Stimulated activated CD8-positive, alpha-beta memory T cell treated with anti-CD3 and anti-CD28 coated beads, Interleukin-15, amount 100 ng/mL, for 24 hours (primary cell): ENCODE measurements at places on chromosomes 6 and 20.

GRCh38 chr6:24673625-24674024 is 6.7 kb downstream of the ACOT13 start:
- DNase-seq, result no peak

- DNase-seq, result no peak
These were observed 157.9 kb downstream of the BTBD9 start for GRCh38 chr6:38481851-38482250.

GRCh38 chr20:32064667-32065066 is 12.6 kb downstream of the HCK start:
- DNase-seq, result no peak

DNA sequence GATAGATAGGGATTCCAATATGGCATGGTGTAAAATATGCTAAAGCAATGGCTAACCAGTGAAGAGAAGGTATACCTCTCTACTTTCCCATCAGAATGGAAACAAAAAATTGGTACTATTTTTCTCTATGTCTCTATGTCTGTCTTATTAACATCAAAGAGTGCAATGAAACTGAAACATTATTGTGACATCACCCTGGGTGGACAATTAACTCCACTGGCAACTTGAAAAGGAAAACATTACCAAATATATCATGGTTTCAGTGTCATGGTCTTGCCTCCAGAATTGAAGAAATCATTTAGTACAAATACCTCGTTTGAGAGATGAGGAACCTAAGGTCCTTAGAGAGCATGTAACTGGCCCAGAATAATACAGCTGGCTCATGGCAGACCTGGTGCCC is 1132.5 kb upstream of the MAP3K7 start:
- DNase-seq, result no peak

GRCh38 chr6:1871724-1872315 is 262.1 kb downstream of the FOXC1 start:
- no peak for DNase-seq

DNA sequence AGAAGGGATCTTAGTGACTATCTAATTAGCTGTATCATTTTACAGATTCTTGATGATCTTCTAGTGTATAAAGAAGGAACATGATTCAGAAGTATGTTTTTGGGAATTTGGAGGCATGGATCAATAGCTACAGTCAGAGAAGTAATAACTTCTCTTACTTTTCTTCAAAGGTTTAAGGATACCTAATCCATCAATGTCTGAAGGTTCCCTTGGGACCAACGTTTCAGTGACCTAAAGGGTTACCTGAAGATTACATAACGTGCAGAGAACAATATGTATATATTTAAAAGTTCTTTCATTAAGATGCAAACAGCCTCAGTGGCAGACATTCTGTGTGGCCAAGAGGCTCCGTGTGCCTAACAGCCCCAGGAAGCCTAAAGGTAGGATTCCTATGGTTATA is 3.2 kb downstream of the HDAC2 start:
- no peak for DNase-seq

- no peak for DNase-seq
These were observed 87.8 kb downstream of the L3MBTL3 start for GRCh38 chr6:130105996-130106704.

- DNase-seq, result no peak
These were observed 76.6 kb upstream of the PMEPA1 start for GRCh38 chr20:57786304-57786932.

GRCh38 chr6:17884498-17885478 is 102.6 kb downstream of the KIF13A start:
- DNase-seq, result no peak

- DNase-seq, result no peak
These were observed 64.3 kb downstream of the FNDC1 start for GRCh38 chr6:159233365-159234101.

GRCh38 chr20:23435626-23436539 is 3.6 kb upstream of the CSTL1 start:
- DNase-seq, result no peak

DNA sequence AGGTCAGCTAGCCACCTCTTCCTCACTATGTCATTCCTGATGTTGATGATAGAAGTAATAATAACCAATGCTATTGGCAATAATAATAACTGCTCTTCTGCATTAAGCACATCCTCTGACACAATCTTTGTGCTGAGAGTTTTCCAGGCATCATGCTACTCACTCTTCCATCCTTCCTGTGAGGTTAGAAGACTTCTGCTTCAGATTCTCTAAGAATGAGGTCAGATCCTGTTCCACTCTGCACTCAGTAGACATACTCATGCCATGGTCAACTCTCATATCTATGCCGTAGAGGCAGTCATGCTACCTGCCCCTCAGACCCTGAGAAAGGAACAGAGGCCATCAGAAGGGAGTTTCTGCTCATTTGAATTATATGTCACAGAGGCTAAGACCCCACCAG is 98.1 kb upstream of the TOP1 start:
- no peak for DNase-seq

GRCh38 chr6:64334636-64335035 is 699.0 kb downstream of the PHF3 start:
- no peak for DNase-seq

DNA sequence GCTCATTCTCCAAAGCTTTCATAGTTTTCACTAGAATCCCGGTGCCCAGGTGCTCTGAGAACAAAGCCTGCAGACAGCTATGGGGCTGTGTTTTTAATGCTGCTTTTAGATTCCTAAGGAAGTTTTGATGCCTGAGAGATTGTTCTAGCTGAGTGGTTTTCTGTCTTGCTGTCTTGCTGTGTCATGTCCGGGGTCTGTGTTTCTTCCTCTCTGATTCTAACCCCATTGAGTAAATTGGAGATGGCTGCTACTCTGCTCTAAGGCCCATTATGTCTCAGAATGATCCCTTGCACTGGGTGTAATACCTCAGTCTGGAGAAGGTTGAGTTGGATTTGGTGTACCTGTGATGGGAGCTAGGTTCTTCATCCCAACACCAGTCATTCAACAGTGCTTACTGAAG is 63.4 kb downstream of the ARID1B start:
- no peak for DNase-seq
